WTC11 (cell line): ENCODE measurements at places on chromosomes 2 and 18. TPM values are rescaled to one million over a fixed set of nuclear protein-coding genes. Genes with fewer than 3 reads are reported as not detected.

LTBP1 gene
- 33.4 to 33.8 TPM (median 33.6 TPM) in 3 replicates for total RNA-seq

- no peak for DNase-seq
These were observed 57.9 kb upstream of the ARHGAP15 start for GRCh38 chr2:143071185-143071876.

- DNase-seq = no peak
These were observed 244.8 kb downstream of the IKZF2 start for GRCh38 chr2:212906620-212907019.

DNA sequence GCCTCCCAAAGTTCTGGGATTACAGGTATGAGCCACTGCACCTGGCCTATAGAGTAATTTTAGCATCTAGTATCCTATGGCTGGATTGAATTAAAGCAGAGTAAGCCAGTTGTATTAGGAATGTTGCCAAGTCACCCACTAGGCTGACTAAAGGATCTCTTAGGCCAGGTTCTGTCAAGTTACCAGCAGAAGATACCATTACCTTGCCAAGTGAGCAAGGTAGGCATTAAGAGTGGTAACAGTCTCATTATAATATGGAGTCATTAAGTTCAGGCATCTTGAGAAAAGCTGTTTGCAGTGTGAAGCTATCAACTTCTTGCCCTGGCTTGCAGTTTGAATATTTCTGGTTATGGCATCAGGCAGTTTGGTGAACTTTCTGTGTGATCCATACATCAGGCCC lies 37.0 kb upstream of the MTCL1 start:
- DNase-seq = no peak

DNA sequence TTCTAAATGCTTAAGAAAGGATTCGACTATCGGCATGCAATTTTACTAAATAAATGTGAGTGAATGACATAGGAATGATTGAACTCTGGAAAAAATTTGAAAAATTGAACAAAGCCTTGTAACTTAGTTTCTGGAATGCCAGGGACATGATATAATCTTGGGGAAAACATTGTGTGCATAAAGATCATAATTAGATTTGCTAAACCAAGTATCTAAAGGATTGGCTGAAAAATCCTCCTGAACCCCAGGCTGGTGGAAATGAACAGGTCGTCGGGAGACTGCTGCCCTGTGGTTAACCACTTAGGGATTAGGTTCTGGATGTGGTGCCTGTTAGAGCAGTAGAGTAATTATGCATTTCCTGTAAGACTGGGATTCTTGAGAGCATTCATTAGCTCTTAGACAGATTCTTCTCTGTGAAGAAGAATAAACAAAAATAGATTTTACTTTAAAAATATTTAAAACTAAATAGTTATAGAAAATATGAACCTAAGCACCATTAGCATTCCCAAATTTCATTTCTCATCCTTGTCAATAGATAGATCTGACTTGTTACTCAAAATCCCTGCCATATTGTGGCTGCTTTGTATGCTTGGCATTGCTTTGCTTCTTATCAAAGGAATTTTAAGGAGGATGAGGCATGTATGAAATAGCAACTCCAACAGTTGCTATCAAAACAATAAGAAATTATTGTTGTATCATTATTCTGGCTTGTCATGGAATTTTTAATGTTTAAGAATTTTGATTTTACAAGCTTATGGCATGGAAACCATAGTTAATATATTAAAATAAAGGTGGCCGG lies 55.9 kb downstream of the LYPD6B start:
- no peak for DNase-seq

GRCh38 chr2:2507417-2507997 lies 176.4 kb upstream of the MYT1L start:
- no peak for DNase-seq

SLC4A5 gene
- total RNA-seq = 0.62 to 1.8 TPM (median 1.2 TPM) in 3 replicates

- DNase-seq = no peak
These were observed 22.8 kb upstream of the MYO3B start for GRCh38 chr2:170155022-170155722.

DNA sequence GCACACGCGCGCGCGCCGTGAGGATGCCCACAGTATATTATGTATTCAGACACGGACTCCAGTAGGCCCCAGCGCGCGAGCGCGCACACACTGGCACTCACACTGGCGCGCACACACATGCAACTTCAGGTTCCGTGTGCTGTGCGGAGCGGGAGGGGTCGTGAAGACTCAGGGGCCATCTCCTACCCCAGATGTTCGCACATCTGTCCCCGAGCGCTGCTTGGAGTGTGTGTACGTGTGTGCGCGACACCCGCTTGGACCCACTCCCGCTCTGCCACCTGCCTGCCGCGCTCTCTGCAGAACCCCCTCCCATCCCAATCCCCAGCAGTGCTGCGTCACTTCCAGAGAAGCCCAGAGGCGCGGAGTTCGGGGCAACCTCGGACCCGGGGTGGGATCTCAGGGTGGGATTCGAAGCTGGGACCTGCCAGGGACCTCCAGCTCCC lies 2.6 kb downstream of the NRP2 start:
- DNase-seq = no peak

DNA sequence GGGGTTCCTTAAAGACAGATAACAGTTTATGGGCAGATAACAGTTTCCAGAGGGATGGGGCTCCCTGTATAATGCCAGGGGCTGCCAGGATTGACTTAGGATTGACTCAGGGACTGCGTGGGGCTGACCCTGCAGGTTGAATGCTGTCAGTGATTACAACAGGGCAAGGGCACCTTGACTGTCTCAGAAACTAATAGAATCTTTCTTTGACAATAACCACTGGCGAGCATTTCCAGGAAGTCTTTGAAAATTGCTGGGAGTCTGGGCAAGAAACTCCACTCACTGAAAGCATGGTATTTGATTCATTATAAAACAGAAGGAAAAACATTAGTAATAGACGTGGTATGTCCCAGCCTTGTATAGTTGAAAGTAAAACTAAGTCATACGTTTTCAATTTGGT lies 101.0 kb downstream of the GPD2 start:
- DNase-seq = no peak

HTRA2 gene
- total RNA-seq = 25.6 to 30.0 TPM (median 26.8 TPM) in 3 replicates

GRCh38 chr2:116489944-116490343 lies 1324.5 kb upstream of the DDX18 start:
- no peak for DNase-seq

KCNIP3 gene
- total RNA-seq = 2.1 to 3.3 TPM (median 3.1 TPM) in 3 replicates

- DNase-seq = no peak
These were observed 4.4 kb downstream of the ARHGAP25 start for GRCh38 chr2:68738906-68739594.

- DNase-seq = no peak
These were observed 200.9 kb downstream of the NYAP2 start for GRCh38 chr2:225600444-225600843.

DNA sequence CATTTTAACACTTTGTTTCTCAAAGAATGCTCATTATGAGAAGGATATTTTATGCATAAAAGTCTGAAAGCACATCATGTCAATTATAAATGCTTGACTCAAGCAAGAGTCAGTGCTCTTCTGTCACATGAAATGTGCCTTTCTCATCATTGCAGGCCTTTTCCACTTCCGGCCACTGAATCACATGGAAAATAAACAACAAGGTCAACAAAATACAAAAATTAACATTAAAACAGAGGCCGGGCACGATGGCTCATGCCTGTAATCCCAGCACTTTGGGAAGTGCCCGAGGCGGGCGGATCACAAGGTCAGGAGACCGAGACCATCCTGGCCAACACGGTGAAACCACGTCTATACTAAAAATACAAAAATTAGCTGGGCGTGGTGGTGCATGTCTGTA lies 480.6 kb downstream of the SPAG16 start:
- DNase-seq = no peak

- DNase-seq = no peak
These were observed 34.9 kb downstream of the SMAD7 start for GRCh38 chr18:48915626-48916425.

ERBB4 gene
- 1.6 to 1.8 TPM (median 1.6 TPM) in 3 replicates for total RNA-seq

DNA sequence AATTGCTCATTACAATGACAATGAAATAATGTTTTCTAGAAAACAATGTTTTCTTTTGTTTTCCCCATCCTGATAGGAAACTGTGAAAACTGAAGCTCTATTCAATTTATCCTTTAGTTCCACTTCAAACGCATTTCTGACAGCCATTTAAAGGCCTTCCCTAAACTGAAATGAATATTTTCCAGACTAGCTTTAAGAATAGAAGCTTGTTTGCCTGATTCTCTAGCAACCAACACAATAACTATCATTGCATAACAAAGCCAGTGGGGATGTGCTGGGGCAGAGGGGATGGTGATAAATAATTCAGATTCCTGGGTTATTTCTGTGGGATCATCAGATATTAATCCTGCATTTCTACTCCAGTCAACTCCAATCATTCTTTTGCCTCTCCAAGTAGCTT lies 427.1 kb downstream of the RND3 start:
- DNase-seq = no peak

DYNAP gene
- total RNA-seq = 0.46 to 0.94 TPM (median 0.50 TPM) in 3 replicates

DNA sequence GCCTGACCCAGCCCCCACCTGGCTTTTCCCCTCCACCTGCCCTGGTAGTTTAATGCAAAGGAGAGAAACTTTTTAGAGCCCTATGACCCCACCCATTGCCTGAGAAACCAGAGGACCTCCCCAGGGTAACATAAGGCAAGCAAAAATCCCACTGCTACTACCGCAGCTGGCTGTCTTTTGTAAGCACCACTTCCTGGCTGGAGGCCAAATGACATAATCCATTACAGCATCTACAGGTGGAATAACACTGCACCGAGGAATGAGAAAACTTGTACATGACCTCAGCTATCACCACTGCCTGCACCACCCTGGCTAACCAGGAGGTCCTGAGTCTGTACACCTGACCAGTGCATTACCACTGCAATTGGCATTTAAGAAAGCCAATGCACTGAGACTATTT lies 149.6 kb upstream of the GALNT5 start:
- no peak for DNase-seq

SULT1C2 gene
- total RNA-seq = 2.2 to 3.4 TPM (median 2.6 TPM) in 3 replicates

- DNase-seq = no peak
These were observed 146.6 kb upstream of the REV1 start for GRCh38 chr2:99636144-99637034.

- DNase-seq = no peak
These were observed 18.2 kb downstream of the FBLN7 start for GRCh38 chr2:112156152-112156986.

- no peak for DNase-seq
These were observed 40.7 kb downstream of the ONECUT2 start for GRCh38 chr18:57475903-57476302.

DARS1 gene
- 80.9 to 95.5 TPM (median 91.7 TPM) in 3 replicates for total RNA-seq

DNA sequence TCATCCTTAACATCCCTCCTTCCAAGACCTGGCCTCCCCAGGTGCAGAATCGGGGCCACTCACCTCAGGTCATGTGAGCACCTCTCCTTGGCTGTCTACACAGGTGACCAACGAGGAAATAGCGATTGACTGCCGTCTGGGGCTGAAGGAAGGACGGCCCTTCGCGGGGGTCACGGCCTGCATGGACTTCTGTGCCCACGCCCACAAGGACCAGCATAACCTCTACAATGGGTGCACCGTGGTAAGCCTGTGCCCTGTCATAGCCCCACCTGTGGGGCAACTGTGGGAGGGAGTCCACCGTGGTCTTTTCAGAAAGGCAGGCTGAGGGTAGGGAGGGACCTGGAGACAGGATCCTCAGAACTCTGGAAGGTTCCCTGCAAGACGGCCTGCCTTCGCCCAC lies 54.3 kb downstream of the BOLA3 start:
- no peak for DNase-seq

- no peak for DNase-seq
These were observed 114.6 kb upstream of the CCDC68 start for GRCh38 chr18:55073834-55074233.

GRCh38 chr2:82001614-82002013 lies 1697.1 kb upstream of the LRRTM1 start:
- no peak for DNase-seq

CENPA gene
- total RNA-seq = 37.4 to 45.6 TPM (median 40.2 TPM) in 3 replicates

GRB14 gene
- total RNA-seq = 14.9 to 17.2 TPM (median 17.2 TPM) in 3 replicates

VRK2 gene
- 20.1 to 21.0 TPM (median 20.4 TPM) in 3 replicates for total RNA-seq

DNA sequence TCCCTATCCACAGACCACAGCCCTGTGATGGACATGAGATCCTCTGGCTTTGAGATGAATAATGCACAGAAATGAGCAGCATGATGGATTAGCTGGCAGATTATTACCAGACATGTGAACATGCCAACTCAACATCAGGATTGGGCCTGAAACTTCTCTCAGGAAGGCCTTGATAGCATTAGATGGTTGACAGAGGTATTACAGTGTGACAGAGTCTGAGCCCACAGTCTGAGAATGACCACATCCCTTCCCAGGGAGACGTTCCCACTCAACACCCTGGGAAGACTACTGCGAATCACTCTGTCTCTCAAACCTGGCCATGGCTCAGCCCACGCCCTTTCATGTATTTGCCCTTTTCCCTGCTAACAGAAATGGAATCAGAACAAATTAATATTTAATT lies 66.9 kb downstream of the BCL11A start:
- no peak for DNase-seq

LYPD1 gene
- total RNA-seq = 2.8 to 4.7 TPM (median 4.1 TPM) in 3 replicates

DNA sequence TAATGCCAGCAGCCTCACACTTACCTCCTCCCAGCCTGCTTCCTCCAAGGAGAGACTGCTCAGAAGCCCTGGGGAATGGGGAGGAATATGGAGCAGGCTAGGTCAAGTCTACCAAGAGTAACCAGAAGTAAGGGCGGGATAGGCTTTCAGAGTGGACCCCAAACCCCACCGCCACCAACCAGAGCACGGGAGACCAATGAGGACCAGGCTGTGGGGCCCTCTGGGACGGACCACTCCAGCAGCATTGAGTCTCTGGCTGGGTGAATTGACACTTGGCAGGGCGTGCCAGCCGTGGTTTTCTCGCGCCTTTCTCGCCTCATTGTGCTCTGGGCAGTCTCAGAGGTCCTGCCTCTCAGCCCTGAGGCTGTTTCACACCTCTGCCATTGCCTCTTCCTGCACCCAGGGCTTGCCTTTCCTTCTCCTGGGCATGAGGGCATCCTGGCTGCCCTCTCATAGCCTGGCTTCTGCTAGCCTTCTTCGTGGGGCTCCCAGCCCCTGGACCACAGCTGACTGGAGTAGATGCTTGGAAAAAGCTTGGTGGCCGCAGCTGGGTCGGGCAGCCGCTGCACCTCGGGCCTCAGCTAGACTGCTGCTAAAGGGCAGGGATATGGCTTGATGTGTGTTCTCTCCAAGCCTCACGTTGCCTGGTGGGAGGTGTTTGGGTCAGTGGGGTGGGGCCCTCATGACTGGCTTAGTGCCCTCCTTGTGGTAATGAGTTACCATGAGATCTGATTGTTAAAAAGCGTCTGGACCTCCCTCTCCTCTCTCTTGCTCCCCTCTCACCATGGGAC lies 40.5 kb upstream of the HS6ST1 start:
- DNase-seq = no peak

PTPRN gene
- 3.8 to 5.7 TPM (median 5.2 TPM) in 3 replicates for total RNA-seq

- DNase-seq = peak; percentile 3
These were observed 56.2 kb upstream of the HS6ST1 start for GRCh38 chr2:128374711-128375413.

DNA sequence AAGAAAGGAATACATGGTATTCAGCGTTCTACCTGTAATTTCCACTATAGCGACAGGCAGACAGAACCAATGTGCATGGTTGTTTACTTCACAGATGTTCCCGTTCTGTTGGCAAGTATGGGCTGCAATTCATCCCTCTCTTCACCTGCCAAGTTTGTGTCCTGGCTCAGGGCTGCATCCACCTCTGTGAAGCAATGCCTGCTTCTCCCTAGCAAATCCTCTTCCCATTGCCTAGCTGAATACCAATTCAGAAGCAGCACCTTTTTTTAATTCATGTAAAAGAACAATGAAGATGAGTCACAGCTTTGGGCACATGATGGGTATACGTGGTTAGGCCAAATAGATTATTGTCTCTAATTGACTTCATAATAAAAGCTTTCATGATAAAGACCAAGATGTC lies 54.7 kb upstream of the LRATD1 start:
- DNase-seq = no peak
